ENCODE measurements at places on chromosomes 4 and X.

DNA sequence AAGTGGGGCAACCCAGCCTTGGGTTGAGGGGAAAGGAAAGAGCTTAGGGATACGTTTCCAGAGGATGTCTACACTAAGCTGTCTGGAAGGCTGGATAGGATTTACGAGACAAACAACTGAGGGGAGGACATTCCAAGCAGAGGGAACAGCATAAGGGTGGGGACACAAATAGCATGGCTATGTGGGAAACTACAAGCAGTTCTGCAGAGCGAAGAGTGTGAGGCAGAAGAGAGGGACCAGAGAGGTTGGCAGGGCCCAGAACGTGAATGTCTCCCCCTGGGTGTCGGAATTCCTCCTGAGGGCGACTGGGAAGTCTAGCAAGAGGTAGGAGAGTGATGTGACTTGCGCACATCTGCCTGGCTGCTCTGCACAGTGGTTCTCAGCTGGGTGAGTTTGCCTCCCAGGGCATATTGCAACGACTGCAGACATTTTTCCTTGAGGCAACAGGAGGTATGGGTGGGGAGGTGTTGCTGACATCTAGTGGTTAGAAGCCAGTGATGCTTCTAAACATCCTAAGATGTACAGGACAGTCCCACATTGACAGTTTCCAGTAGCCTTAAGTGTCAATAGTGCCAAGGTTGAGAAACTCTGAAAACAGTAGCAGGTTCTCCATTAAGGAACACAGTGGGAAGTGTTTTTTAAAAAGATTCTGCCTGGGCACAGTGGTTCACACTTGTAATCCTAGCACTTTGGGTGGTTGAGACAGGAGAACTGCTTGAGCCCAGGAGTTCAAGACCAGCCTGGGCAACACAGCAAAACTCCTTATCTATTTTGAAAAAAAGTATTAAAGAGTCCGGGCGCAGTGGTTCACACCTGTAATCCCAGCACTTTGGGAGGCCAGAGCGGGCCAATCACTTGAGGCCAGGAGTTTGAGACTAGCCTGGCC lies 9.2 kb downstream of the NDUFA1 start:
- no peak for DNase-seq

GRCh38 chrX:69280933-69281332 lies 115.7 kb upstream of the PJA1 start:
- DNase-seq, result no peak

GRCh38 chrX:108947205-108947604 lies 210.8 kb upstream of the IRS4 start:
- DNase-seq, result no peak

DNA sequence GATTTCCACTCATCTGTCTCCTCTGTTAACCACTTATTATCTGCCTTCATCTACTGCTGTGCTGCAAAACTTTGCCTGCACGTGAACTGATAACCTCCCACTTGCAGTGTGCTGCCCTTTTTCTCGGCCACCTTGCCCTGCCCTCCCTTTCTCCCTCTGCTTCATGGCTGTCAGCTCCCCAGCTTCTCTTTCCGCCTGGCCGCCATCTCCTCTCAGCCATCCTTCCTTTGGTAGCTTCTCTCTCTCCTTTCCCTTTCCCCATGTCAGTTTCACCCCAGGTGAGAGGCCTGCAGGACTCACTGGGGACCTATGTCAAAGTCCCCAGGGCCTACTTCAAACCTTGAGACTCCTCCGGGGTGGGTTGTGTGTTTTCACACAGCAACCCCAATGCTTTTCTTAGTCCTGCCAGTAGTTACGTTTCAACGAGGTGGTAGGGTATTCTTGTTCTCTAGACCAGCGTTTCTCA lies 6.6 kb downstream of the MSL3 start:
- DNase-seq, result no peak

- DNase-seq, result no peak
Observed at GRCh38 chr4:118935819-118936218, 47.2 kb downstream of the SYNPO2 start.

DNA sequence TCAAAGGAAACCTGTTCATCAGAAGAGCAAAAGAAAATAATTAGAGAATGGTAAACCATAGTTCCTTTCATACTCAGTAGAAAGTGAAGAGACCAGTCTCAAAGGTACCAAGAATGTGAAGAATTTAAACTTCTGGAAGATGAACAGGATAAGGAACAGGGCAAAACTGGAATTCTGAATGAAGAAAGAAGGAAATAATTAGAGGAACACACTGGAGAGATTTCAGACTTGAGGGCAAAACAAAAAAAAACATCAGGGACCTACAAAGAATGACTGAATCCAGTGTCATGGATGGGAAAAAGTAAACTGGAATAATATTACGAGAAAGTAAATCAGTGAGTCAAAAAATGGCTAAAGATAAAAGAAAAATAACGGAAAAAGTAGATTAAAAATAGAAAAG lies 245.6 kb upstream of the NEIL3 start:
- DNase-seq, result no peak

DNA sequence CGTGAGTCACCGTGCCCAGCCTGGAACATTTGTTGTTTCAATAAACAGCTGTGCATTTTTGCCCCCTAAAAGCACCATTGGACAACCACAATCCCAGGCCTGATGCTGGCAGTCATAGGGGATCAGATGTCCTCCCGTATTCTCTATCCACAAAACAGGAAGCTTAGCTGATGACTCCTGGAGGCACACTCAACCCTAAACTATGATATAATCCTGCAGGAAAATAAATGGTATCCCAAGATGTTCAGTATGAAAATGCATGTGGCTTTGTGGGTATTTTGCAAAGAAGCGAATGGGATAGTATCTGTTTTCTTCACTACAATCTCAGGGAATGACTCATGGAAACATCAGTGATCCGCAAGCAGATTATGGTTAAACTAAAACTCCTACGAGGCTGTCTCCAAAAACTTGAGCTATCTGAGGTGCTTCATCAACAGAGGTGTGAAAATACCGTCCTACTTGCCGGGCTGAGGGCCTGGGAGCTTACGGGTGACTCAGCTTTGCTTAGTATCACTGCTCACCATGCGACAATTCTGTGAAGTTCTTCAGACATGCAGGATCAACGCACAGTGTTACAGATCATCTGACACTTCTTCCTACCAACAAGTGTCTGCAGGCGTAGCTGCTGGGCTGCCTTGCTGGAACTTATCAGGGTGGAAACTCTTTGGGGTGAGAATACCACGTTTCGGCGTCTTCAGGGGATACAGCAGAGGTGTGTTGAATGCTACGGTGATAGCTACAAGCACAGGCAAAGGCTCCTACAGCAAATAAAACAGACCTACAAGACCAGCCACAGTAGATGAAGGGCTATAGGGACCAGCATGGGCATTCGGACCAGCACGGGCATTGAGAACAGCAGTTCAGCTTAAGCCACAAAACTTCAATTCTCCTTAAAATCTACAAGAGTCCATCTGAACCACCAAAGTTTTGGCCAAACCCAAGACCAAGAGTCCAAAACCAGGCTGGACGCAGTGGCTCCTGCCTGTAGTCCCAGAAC lies 148.5 kb downstream of the DHRSX start:
- no peak for DNase-seq

- DNase-seq, result no peak
Observed at GRCh38 chrX:136779346-136779781, 1.4 kb downstream of the ARHGEF6 start.

- DNase-seq, result no peak
Observed at GRCh38 chrX:81208916-81209315, 7.0 kb downstream of the SH3BGRL start.

GRCh38 chr4:186981161-186981560 lies 257.5 kb upstream of the FAT1 start:
- no peak for DNase-seq

DNA sequence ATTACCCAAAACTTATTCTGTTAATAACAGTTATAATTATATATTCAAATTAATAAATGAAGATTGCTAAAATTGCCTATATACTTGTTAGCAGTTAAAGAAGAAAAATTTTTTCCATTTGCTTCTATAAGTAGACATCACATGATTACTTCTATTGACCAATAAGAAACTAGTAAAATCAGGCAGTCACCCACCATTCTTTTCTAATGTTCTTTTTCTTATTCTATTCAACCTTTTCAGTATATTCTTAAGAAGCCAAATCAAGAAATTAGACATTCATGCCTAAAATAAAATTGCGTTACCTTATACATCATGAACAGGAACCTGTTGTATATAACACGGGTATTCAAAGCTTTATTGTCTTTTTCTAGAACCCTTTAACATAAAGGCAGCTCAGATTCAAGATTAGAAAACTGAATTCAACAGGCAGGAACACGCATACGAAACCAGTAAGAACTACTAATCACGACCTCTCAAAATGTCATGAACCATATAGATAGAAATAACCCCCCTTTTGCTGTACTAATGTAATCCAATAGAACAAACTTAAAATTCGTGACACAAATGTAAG lies 568.1 kb upstream of the DIPK2B start:
- DNase-seq, result no peak

DNA sequence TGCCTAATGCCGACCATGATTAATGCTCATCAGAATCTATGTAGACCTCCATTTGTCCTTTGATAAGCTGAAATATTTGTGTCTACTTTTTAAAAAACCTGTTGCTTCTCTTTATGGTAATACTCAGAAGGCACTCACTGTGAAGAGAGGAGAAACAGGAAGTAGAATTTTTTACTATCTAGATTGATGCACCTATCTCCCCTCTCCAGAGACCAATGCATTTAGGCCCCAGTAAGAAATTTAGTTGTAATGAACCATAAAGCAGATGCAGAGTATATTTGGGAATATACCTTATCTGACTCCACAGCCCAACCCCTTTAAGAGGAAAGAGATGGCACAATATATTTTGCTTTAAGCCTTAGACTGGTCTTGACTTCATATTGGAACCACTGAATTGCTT lies 11.1 kb downstream of the TBL1X start:
- DNase-seq, result no peak

GRCh38 chrX:48761674-48762471 lies at the start of gene GLOD5:
Gene GLOD5, plus strand, starts transcription at chrX:48761747. Its CDS starts 44 bp downstream, at chrX:48761791.
- no peak for DNase-seq

GRCh38 chr4:155943605-155944291 lies 9.9 kb downstream of the CTSO start:
- DNase-seq, result no peak

- no peak for DNase-seq
Observed at GRCh38 chr4:88005946-88006345, 1.5 kb upstream of the PKD2 start.

DNA sequence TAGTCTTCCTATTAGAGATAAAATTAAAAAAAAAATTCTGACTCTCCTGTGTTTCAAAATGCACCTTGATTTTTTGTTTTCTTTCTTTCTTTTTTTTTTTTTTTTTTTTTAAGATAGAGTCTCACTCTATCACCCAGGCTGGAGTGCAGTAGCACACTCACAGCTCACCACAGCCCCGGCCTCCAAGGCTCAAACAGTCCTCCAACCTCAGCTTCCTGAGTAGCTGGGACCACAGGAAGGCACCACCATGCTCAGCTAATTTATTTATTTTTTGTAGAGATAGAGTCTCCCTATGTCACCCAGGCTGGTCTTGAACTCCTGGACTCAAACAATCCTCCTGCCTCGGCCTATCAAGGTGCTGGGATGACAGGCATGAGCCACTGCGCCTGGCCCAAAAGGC lies 41.1 kb upstream of the TMEM184C start:
- DNase-seq, result no peak

- DNase-seq, result no peak
Observed at GRCh38 chr4:83618991-83619645, 83.2 kb downstream of the GPAT3 start.

GRCh38 chr4:84493092-84493850 lies 5.8 kb downstream of the NKX6-1 start:
- DNase-seq, result no peak

DNA sequence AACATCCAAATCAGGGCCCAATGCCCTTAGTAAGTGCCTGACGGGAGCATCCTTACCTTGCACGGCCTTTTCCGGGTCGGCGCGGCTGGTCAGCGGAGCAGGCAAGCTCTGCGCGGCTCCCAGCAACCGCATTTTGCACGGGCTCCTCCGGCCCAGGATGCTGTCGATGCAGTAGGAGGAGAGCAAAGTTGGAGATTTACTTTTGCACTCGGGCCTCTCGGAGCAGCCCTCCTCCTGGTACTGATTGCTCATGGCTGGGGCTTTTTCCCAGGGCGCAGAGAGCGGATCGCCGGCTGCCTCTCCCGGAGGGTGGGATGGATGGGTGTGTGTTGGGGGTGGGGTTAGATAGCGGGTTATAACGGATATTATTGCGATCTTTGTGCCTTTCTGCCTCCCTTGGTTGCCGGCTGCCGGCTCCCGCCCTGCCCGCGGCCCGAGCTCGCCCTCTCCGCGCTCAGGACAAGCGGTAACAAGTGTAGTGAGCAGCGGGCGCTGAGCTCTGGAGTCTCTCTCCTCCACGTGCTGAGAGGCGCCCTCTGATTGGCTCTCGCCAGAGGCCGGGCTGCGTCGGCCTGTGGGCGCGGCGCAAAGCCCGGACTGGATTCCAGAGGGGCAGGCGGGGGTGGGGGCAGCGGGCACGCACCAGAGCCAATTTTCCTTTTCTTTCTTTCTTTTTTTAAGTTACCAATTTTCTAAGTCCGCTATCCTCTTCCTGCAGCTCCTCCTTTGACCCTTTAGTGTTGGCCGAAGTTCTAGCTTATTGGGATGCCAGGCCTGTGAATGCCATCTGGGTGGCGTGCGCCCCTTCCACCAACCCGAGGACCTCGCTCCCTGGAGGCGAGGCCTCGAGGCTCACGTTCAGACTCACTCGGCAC lies at the start of gene ARX:
Gene ARX, minus strand, starts transcription at position 480 of the 875 bp plus-strand sequence. Its CDS starts 228 bp downstream, at position 252.
- DNase-seq, result no peak

DNA sequence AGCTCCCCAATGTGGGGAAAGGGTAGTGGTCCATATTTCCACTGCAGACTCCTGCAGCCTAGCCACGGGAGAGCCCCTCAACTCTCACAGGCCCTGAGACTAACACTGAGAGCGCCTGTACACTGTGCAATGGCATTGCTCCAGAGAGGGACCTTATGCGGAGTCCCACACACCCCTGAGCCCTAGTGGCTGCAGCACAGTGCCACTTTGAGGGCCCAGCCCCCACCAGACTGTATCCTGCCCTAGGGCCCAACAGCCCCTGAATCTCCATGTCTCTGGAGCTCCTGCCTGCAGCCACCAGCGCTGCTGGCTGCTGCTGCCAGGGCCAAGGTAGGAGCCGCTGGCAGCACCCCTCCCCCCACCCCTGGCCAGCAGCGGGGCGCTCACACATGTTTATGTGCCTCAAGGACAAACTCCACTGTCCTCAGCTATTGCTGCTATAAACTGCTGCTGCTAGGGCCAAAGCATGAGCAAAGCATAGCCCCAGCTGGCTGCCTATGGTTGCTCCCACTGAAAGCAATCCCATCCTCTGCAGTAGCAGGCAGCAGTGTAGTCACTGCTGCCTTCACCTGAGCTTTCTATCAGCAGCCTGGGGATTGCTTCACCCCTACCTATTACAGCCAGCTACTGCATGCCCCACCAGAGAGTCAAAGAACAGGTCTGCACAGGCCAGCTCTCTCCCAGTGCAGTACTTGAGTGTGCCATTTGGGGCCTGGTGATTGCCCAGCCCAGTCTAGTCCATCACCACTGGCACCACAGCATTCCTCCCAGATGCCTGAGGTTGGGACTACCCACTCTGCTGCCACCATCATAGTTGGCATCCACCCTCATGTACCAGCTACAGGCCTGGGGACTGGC lies 24.3 kb downstream of the TMEM154 start:
- no peak for DNase-seq

DNA sequence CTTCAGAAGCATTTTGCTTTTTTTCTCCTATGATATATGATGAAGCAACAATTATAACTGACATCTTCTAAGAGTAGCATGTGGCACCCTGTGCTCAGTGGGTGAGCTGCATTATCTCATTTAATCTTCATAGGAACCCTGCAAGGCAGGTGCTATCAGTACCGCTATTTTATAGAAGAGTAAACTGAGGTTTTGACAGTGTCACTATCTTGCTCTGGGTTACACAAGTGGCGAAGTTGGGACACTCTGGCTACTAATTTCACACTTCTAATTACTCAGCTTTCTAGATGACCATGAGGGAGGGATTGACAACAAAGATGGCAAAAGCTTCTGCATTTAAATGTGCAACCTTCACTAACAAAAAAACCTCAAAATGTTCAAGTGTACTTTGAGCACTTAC lies 76.9 kb upstream of the CAMK2D start:
- no peak for DNase-seq

Measured in stimulated activated CD4-positive, alpha-beta T cell treated with anti-CD3 and anti-CD28 coated beads, Interleukin-15, amount 100 ng/mL, for 1 hour (primary cell).